NCI-H146 (cell line): ENCODE measurements at places on chromosomes 2 and 18.

- DNase-seq: peak; percentile 84
Measured at GRCh38 chr2:101251844-101252407, 760 bp upstream of the CNOT11 start.

- no peak for DNase-seq
Measured at GRCh38 chr18:58361212-58361611, 267.7 kb downstream of the ALPK2 start.

DNA sequence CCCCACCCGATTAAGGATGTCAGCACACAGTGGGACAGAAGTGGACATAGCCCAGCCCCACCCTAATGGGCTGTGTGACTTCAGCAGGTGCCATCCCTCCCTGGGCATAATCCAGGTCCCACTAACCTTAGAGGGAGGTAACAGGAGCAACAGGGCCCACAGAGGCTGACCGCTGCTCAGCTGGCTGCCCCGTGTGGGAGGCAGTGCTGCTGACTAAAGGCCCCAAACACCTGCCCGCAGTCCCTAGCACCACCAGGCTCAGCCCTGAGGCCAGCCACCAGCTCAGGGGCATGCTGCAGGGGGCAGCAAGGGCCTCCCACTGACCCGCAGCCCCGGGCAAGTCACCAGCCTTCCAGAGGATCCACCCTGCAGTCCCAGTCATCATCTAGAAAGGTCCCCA lies 14.6 kb downstream of the BIN1 start:
- no peak for DNase-seq

DNA sequence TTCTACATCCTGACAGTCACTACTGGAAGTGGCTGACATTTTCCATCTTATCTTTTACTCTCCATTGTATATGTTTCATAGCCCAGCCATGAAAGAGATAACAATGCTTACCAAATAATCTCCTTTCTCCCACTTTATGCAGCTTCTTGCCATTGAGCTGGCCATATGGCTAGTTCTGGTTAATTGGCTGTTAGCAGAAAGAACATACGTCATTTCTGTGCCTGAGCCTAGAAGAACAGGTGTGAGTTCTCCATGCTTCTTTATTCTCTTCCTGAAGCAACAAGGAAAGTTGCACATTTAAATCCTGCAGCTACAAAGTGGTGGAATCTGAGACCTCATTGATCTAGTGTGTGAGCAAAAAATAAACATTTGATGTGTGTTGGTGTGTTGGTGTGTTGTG lies 82.0 kb upstream of the FSHR start:
- no peak for DNase-seq

GRCh38 chr18:54871231-54871630 lies 43.0 kb downstream of the RAB27B start:
- no peak for DNase-seq

DNA sequence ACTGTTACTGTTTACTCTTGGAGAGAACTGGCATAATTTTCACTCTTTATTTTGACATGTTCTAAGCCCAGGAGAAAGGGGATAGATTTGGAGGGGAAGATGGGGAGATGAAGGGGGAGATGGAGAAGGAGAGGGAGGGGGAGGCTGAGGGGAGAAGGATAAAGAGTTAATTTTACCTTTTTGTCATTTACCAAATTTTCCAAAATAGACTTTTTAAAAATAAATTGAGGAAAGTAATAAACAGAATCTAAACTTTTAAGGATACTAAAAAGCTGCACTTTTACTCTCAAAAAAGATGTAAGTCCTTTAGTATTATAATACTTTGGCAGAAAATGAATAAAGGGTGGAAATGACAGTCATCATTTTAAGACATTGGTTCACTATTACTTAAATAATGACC lies 12.3 kb downstream of the MMADHC start:
- DNase-seq: no peak
